ENCODE measurements at places on chromosomes 12 and 14. TPM values are rescaled to one million over a fixed set of nuclear protein-coding genes. Genes with fewer than 3 reads are reported as not detected.

DNA sequence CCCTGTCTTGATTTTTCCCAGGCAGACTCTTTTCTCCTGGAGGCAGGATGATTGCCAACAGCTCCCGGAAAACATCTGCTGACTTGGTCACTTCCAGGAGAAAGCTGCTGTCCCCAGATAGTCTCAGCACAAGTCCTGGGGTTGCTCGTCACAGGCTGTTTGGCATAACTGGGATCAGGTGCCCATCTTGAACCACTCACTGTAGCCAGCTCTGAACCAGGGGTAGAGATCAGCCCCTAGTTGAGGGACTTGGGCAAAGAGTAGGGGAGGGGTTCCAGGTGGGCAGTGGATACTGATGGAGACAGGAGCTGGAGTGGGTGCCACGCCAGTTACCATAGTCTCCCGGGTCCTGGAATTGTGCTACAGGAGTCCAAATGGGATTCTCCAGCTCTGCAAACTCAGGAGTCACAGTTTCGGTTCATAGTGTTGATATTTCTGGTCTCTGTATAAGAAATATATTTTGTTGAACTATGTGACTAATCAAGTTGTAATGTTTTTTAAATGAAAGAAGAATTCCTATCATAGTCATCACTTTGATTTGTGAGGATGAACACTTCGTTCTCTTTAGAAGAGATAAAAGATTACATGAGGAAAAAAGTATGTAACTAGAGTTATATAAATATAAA is 1154.5 kb downstream of the AACS start:
- DNase-seq = no peak

The KRT74 gene
- total RNA-seq = not detected

The SLC2A14 gene
- not detected for total RNA-seq

DNA sequence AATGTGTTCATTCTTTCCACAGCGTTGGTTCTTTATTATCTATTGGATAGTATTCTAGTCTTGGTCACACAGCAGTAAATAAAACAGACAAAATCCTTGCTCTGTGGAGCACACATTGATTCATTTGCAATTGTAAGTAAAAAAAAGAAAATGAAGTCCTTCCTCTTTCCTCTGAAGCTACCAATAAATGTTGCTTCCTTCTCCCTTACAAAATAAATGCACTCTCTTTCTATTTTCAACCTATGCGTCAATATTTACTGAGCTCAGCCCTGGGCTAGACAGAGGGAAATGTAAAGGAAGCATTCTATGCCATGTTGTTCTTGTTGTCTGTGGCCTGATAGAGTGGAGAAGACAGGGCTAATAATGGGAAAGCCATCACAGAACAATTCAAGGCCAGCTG is 2.9 kb downstream of the ABHD12B start:
- DNase-seq = no peak

DNA sequence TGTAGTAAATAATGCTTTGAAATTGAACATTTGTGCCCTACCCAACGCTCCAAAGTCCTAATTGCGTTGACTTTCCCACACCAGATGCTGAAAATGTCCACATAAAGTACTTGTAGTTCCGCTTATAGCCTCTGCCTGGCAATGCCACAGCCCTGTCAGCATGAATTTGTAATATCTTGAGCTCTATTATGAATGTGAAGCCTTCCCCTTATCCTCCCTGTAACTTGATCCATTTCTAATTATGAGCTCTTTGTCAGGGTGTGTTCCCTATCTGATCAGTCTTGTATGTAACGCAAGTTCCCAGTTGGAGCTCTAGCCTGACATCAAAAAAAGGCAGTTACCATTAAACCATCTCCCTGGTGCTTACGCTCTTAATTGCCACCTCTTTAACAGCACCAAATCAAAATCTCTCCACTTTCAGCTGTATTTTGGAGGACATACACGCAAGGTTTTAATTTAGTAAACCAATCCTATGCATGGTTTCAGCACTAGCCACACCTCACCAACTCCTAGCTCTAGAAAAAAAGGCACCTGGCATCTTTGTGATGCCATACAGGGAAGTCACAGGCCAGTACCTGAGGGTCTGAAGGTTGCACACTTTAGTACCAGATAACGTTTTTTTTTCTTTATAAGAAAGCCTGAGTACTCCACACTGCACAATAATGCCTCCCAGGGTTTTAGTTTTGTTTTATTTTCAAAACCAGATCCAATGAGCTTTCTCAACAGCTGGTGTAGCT is 69.3 kb downstream of the EEA1 start:
- DNase-seq = no peak

GRCh38 chr12:29147731-29148595 is 1.1 kb upstream of the FAR2 start:
- peak; percentile 51 for DNase-seq

The CCNB1IP1 gene
- total RNA-seq = 43.9 TPM

The KRT2 gene
- total RNA-seq = not detected

- DNase-seq = no peak
These were observed 98.9 kb downstream of the DENND5B start for GRCh38 chr12:31491841-31492598.

DNA sequence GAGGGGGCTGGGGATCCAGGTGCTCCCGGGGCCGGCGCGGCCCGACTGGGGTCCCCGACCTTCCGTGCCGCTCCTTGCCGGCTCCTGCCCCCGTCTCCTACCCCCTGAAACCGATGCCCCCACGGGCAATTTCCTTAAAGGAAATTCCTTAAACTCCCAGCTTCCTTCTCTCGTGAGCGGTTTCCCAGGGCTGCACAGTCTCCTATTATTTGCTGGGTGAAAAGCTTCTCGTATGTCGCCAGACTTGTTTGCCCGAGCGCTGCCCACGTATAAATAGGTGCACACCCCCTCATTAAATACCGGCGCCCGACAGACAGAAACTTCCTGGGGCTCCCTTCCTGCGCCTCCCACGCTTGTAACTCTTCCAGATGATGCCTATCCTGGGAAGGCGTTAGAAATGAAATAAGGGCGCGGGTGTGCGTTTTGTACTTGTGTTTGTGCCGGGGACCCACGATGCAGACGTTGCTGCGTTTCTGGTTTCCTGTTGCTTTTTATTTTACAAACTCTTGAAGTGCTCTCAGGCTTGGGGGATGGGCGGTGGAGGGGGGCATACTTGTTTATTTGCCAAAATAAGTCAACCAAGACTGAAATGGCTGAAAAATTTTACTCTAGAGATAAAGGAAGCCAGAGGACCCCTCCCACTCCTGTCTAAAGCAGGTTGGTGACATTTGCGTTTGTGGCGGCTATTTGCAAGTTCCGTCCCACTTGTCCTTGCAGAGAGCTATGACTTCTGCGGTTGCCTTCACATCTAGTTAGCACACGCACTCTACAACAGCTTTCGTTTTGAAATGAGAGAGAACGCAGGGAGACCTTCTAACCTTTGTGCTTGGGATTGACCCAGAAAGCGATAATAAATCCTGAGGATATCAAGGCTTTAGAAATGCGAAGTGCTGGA is 1.0 kb downstream of the HIP1R start:
- DNase-seq = peak; percentile 43

The LAG3 gene
- 0.37 TPM for total RNA-seq

- no peak for DNase-seq
These were observed 184.6 kb downstream of the FOXN3 start for GRCh38 chr14:89232265-89233070.

DNA sequence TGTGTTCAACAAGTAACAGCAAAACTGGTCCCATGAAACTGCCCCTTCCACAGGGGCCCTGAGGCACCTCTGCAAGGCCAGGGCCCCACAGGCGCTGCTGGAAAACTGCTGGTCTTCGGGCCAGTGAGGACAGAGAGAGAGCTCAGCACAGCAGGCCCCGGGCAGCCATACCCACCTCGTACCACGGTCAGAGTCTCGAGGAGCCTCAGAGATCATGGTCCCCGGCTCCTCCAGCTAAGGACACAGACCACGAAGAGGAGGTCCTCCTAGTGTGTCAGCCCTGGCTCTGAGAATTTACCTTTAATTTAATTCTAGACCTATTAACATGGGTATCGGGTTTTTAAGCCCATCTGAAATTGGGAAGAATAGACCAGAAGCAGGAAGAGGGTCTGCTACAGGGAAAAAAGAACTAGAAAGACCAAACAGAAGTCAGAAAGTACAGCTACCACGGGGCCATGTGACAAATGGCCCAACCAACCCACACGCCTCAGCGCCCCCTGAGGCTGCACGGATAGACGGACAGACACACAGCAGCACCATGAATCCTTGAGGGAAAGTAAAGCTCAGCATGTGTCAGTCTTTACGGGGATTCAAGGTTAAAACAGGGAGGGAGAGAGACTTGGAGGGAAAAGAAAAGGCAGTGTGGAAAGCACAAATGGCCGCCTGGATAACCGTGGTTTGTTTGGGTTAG is 22.9 kb downstream of the ANKRD9 start:
- no peak for DNase-seq

The CLEC6A gene
- not detected for total RNA-seq

GRCh38 chr12:120370343-120371243 is 1.6 kb upstream of the MSI1 start:
- DNase-seq = no peak

DNA sequence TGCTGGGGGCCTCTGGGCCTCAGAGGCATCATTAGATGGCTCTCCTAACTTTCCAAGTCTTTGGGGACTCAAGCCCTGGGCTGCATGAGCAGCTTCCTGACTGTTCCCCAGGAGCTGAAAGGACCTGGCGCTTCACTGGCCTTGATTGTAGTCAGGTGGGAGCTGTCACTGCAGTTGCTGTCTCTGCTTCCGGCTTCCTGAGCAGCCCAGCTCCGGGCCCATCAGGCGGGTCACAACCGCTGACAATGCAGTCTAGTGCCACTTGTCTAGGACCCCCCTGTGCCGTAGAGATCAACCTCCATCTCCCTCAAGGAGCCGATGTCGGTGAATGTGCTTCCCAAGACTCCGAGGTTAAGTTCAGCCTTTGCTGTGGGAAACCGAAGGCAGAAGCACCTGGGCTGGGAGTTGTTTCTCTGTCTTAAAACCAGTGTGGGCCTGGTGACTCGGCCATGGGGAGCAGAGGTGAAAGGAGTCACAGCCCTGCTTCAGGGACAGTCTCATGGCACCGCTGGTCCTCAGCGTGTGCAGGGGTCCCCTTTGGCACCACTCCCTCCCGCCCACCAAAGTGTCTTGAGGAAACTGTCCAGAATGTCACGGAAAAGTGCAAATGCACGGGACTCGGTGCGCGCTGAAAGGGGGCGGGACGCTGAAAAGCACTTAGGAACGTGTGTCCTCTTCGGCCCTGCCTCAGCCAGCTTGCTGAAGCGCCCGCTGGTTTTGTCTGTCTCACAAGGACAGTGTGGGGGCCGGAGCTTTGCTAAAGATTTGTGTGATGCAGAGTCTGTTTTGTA is 44.8 kb downstream of the PRIMA1 start:
- no peak for DNase-seq

The ERBB3 gene
- 2.9 TPM for total RNA-seq

The C12orf43 gene
- 8.7 TPM for total RNA-seq

The TEX52 gene
- not detected for total RNA-seq

The KLRF1 gene
- 0.55 TPM for total RNA-seq

The NTS gene
- 0.20 TPM for total RNA-seq

DNA sequence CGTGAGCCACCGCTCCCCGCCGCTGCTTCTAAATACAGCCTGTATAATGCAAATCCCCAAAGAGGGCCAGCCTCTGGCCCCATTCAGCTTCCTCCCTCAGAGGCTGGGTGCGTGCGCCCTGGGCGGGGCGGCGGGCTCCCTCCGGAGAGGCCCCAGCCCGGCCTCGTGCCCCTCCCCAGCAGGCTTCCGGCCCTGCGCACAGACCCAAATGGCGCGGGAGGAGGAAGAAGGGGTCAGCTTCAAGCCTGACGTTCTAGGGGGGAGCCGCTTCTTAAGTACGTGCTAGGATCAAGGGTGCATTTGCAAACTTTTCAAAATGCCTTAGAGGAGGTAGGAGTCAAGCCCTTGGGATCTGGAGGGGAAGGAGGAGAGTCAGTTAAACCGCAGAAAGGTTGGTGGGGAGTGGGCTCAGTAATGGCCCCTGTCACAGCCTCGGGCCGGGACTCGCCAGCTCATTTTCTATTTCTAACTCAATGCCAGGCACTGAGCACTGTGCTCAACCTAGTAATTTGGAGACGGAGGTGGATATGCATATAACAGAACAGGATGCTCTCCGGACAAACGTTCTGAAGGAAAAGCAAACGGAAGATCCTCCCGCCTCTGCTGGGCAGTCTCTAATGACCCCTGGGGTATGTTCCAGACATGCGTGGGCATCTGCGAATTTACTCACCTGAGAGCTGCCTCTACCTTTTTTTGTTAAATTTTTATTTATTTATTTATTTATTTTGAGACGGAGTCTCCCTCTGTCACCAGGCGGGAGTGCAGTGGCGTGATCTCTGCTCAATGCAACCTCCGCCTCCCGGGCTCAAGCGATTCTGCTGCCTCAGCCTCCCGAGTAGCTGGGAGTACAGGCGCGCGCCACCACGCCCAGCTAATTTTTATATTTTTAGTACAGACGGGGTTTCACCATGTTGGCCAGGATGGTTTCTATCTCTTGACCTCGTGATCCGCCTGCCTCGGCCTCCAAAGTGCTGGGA is 32.3 kb downstream of the NINJ2 start:
- peak; percentile 80 for DNase-seq

- no peak for DNase-seq
These were observed 116.5 kb downstream of the TMEM132C start for GRCh38 chr12:128383357-128383937.

DNA sequence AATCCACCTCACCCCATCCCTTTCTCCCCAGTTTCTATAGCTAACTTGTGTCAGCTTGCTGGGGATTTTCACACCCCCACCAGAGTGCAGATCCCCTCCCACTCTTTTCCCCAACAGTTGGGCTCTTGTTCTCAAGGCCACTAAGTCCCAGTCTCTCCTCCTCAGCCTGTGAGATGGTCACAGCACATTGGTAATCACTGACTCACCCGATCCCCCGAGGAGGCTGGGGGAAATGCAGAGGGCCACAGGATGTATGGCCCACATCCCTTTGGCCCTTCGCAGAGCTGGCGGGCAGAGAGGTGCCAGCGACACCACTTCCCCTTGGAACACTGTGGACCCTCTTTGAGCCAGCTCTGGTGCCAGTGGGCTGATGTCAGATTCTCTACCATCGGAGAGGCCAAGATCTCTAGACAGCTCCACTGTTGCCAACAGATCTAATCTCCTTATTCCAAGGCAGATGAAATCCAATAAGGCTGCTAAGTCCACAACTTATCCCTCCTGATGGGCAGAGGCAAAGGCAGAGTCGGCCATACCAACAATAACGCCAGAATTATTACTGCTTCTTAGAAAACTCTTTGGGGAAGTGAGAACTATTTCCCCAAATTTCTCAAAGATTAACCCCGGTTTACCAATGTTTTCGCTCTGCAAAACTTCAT is 1.6 kb downstream of the FMNL3 start:
- peak; percentile 41 for DNase-seq

The IL23A gene
- not detected for total RNA-seq

- no peak for DNase-seq
These were observed 8.0 kb downstream of the CLEC12B start for GRCh38 chr12:10018386-10018785.

The KRT75 gene
- not detected for total RNA-seq

The CCER1 gene
- not detected for total RNA-seq

DNA sequence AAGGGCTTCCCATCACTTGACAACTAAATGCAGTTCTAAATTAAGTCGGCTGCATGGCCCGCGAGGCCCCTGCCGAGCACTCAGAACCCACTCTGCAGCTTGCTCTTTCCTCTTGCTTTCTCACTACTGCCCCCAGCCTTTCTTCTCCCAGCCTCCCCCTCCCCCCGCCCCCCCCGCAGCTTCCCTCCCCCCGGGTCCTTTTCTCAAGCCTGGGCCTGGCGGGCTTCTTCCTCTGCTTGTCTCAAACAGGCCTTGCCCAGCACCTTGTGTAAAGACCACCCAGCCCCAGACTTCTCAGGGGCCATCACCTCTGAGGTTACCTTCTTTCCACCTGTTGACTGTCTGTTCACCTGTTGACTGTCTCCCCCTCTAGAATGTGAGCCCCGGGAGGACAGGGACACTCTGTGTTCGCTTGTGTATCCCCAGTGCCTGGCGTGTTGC is 1.1 kb downstream of the CYP46A1 start:
- DNase-seq = no peak

Data from left ventricle myocardium superior (tissue), 1 donor.